Skeletal muscle cell (primary cell): ENCODE measurements at places on chromosomes 4 and X.

DNA sequence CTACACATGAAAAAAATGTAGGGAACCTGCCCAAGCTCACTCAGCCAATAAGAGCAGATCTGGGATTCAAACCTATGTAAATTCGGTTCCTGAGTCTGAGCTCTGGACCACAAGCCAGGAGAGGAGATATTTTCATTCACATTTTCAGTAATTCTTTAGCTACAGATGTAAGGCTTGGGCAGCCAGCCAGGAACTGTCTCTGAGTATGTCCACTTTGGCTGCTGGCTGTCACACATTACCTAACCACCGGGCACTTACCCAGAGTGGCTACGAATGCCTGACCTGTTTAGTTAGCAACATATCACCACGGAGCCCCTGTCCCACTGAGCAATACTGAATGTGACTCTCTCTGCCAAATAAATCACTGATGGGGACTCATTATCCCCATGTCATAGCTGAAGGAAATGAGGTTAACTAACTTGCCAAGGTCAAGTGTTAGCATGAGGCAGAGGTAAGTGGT is 15.3 kb downstream of the USP46 start:
- peak; percentile 54 for DNase-seq

DNA sequence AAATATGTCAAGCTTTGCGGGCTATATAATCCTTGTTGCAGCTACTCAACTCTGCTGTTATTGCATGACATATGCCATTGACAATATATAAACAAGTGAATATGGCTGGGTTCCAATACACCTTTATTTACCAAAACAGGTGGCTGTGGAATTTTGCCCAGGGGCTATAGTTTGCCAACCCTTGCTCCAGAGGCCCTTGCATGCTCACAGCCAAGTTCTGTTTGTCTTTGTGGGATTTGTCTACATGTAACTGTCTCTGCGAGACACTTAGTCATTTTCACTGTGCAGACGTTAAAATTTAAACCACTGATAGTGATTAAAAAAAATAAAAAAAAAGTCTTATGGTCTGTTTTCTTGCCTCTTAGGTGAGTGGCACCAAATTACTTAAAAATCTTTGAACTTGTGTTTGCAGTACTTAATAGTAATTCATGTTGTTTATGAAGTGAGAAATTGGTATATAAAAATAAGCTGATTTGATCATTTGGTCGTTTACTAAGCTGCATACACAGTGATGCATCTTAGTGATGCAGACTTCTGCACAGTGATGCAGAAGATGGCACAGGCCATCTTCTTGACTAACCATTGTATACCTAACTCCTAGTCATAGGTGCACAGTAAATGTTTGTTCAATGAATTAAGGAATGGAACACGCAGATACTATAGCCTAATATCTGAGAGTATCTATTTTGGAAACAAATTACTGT is 170.9 kb downstream of the FRMPD4 start:
- DNase-seq = no peak

GRCh38 chr4:13266687-13267086 is 217.5 kb downstream of the RAB28 start:
- DNase-seq = no peak

DNA sequence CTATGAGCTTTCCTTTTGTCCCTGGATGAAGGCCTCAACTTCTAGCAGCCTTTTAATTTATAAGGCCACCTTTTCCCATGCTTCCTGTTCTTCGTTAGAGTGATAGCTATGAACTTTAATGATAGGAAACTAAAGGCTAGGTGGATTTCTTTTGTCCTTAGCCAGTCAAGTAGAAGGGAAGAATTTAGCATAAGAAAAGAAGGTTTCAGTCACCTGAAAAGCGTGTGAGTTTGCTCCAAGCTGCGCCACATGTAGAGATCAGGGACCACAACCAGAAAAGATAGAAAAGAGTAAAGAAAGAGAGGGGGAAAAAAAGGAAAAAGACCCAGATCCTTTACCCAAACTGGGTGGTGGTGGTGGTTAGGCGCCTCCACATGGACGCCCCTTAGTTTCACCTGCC is 28.6 kb downstream of the LUZP4 start:
- no peak for DNase-seq

- DNase-seq = no peak
These were observed 2.0 kb downstream of the BCOR start for GRCh38 chrX:40095583-40096394.

- DNase-seq = no peak
These were observed 146.6 kb upstream of the CPEB2 start for GRCh38 chr4:14855719-14856061.

- no peak for DNase-seq
These were observed 43.7 kb downstream of the STAG2 start for GRCh38 chrX:124005228-124005627.

DNA sequence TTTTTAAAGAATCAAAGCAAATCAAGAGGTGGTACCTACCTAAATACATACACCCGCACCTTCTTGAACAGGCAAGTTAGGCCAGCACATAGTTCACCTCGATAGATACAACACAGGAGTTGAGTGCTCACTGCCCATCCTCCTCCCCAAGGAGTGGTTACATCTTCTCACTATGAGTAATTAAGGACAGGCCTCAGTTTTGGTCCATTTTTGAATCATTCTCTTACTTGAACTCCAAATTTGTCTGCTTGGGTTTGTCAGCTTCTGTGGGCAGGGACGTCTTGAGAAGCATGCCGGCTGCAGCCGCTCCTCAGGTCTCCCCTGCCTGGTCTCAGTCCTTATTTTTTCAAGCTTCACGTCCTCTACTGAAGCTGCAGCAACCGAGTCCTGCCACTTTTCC is 190.6 kb upstream of the RBPJ start:
- no peak for DNase-seq

DNA sequence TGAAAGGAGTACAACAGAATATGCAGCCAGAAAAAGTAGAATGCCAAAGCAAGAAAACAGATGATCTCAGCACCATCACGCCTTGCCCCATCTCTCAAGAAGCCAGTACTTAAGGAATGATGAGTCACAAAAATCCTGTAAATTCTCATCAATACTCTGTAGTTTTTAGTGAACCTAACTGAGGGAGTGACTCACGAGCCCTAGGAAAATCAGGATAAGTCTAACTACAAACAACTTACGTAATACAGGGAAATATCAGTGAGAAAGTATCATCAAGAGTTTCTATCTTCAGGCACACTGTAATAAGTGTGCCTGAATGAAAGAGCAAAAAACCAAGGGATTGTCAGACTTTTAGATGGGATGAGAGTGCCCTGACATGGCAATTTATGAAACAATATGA is 644.4 kb downstream of the STPG2 start:
- DNase-seq = peak; percentile 48

DNA sequence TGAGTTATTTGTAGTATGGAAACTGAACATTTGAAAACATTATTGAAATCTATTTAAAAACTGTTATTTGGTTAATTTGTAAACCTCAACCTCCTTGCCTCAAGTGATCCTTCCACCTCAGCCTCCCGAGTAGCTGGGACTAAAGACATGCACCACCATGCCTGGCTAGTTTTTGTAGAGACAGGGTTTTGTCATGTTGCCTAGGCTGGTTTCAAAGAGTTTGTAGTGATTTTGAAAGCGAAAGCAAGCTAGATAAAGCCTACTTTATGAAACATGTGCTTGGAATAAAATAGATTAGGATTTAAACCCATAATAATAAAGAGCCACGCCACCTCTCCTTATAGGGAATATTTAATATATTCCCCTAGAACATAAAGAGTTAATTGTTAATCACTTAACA is 23.5 kb downstream of the ARSJ start:
- DNase-seq = no peak

DNA sequence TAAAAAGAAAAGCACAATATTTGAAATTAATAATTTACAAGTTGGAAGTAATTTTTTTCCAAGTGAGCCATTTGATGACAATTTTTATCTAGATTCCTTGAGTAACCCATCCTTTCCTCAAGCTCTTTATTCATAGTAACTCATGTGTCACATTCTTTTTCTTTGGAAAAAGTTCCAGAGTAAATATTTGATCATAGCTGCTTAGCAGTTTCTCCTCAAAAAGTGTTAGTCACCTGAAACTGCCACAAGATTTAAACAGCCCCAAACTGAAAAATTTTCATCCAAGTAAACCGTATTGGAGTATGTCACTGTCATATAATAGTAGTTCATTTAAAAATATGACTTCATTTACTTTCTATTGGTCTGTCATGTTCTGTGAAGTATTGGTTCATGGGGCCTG is 94.6 kb upstream of the CASK start:
- no peak for DNase-seq

GRCh38 chr4:28001698-28002097 is 1141.1 kb downstream of the STIM2 start:
- DNase-seq = no peak

DNA sequence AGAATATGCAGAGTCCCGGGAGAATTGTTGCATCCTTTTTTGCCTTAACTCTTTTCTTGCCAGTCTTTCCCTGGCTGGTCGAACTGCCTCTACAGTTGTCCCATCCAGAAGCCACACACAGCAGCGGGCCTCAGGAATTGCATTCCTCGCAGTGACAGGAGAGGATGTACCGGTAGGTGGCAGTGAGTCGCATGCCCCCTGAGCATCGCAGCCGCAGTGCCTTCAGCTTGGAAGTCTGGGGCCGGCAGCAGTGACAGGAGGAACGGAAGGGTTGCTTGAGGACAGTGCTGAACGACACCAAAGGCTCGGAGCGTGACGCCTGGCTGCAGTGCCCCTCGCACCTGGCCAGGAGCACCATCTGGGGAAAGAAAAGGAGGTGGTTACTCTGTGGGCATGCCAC is 23.5 kb downstream of the NDP start:
- no peak for DNase-seq

- DNase-seq = peak; percentile 53
These were observed 49.2 kb downstream of the CDS1 start for GRCh38 chr4:84632092-84632491.

DNA sequence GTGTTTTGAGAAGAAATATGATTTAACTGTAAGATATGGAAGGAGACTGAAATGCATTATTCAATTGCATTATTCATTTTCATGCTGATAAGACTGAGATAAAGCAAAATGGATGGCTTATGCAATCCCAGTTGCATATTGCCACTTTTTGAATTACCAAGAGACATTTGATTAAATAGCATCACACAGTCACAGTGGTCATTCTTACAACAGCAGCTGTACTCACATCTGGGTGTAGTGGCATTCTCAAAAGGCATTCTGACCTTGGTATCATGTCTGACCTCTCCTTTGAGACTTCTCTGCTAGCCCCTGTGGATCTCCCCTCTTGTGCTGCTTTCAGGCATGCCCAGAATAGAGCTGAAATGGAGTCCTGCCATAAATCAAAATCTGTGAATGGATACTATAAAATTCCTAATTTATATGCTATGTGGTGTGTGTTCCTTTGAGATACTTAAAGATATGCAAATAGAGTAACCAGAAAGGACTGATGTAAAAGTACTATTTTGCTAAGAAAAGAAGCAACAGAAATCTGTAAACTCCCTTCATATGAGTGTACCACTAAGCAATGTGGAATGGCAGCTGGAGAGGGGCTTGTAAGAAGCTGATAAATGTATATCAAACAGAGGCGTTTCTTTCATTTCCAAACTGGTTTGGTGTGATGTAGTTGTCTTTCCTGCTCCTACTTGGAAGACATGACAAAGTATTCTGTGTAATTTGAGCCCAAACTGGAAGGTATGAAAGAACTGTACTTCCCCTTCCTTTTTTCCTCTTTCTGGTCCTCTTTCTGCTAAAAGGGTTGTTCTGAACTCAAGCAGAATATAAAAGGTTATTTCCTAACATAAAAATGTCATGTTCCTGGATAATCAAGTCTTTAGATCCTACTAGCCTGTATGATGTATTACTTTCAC is 25.4 kb upstream of the METAP1 start:
- DNase-seq = no peak

GRCh38 chrX:24260842-24261550 is 52.9 kb downstream of the SUPT20HL2 start:
- DNase-seq = no peak

- DNase-seq = no peak
These were observed 19.9 kb downstream of the TSC22D3 start for GRCh38 chrX:107755721-107756120.

- no peak for DNase-seq
These were observed 145.2 kb upstream of the FTHL17 start for GRCh38 chrX:31217084-31217483.

DNA sequence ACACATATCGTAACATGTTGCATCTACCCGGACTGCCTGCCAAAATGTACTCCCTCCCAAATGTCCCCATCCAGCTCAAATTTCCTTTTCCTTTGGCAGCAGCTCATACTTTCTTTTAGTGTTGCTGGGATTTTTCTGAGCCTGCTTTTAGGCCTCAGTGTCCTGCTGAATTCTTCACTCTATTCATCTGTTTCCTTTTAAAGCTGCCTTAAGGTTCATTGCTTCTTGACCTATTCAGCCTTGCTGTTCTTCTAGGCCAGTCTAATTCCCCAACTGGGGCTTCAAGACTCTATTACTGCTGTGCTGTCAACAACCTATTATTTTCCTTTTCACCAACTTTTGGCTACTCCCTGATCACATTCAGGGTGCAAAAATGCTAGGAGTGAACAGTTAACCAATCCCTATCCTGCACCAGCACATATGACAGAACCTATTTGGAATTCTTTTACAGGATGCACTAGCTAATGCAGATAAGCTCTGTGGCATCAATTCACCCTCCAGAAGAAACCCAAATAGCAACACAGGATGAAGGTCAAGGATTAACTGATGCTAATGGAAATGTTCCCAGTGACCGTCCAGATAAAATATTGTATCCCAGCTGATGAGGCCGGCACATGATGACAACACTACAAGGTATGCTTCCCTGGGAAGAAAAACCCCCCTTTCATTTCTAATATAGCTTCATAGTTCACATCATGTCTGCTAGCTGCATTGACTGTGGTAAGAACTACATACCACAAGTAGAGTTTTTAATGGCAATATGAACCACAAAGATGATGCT is 114.7 kb upstream of the TTC29 start:
- DNase-seq = peak; percentile 81

DNA sequence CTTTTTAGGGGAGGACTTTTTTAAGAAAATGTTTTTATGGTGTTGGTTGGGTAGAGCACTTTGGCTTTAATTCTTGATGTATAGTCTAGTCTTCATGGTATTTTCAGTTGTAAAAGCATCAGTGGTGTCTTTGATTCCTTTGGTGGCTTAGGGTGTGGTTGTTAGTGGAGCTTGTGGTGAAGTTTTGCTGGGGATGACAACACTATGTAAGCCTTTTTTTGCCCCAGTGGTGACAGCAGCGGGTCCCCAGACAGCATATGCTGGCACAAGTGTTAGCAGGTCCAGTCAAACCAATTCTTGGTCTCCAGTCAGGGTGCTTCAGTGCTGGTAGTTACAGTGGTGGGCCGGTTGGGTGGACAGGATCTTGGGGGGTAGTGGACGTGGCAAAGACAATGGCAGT is 52.0 kb downstream of the CHIC1 start:
- no peak for DNase-seq

- DNase-seq = no peak
These were observed 40.6 kb downstream of the TMEM164 start for GRCh38 chrX:110043506-110043905.
